ENCODE measurements at places on chromosomes 12 and 14.

GRCh38 chr14:103521951-103522563, 573 bp downstream of the CKB start:
- no peak for DNase-seq

DNA sequence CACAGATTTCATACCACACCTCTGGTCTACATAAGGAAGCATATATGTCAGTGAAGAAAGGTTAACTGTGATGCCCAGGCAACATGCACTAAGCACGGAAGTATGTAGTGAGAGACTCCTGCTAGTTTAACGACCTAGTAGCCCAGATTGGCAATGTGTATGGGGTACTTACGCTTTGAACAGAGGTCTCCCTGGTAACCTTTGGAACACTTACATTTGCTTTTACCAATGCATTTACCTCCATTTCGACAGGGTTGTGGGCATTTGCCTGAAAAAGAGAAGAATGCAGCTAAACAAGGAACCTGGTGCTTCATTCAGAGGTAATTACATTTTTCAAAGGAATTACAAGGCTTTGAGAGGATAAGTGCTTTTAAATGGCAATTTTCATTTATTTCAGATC, 65.2 kb downstream of the WIF1 start:
- DNase-seq = no peak

GRCh38 chr14:101480747-101481530, 80.4 kb upstream of the DIO3 start:
- no peak for DNase-seq

DNA sequence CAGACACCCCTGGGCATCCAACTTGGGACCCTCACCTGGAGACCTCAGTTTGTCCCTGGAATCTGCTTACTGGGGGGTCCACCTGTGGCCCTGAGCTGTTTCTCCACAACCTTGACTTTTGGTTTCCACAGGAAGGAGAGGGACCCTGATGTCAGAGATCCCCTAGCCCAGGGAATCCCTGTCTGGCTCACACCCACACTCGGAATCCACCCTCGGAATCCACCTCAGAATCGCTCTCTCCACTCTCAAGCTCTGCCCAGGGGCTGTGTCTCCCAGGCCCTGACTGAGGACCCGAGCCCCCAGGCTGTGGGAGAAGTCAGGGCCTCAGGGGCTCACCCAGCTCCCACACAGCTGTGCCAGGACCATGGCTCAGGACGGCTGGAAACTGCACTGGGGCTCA, 17.4 kb downstream of the LTBP2 start:
- DNase-seq = no peak

DNA sequence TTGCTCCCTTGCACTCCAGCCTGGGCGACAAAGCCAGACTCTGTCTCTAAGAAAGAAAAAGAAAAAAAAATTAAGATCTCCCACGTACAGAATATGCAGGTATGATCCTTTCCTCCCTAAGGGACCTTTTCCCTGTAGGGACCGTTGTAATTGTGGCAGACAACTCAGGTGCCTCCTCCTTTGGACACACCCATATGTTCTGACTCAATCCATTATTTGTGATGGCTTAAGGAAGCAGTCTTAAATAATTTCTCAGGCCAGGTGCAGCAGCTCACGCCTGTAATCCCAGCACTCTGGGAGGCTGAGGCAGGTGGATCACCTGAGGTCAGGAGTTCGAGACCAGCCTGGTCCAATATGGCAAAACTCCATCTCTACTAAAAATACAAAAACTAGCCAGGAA, 53.1 kb downstream of the TMCC3 start:
- no peak for DNase-seq

- DNase-seq = no peak
These were observed 203.8 kb downstream of the RBM19 start for GRCh38 chr12:113762155-113762881.
